ENCODE measurements at places on chromosomes 3 and 15. TPM values are rescaled to one million over a fixed set of nuclear protein-coding genes. Genes with fewer than 3 reads are reported as not detected.

GRCh38 chr15:65920121-65920520 is 50.8 kb downstream of the RAB11A start:
- peaks cover 5% of the 10 kb centered on the region for H3K4me1 ChIP-seq
- no peak overlapping the region for H3K4me3 ChIP-seq
- DNase-seq = no peak
- no peaks in the 10 kb centered on the region for H3K36me3 ChIP-seq
- no peak overlapping the region for H3K27ac ChIP-seq

GRCh38 chr3:58003093-58003492 is 5.1 kb upstream of the FLNB start:
- peaks cover 15% of the 10 kb centered on the region for H3K4me1 ChIP-seq
- H3K27me3 ChIP-seq = no peaks in the 10 kb centered on the region
- no peaks in the 10 kb centered on the region for H3K36me3 ChIP-seq
- DNase-seq = no peak
- H3K27ac ChIP-seq = no peak overlapping the region

DNA sequence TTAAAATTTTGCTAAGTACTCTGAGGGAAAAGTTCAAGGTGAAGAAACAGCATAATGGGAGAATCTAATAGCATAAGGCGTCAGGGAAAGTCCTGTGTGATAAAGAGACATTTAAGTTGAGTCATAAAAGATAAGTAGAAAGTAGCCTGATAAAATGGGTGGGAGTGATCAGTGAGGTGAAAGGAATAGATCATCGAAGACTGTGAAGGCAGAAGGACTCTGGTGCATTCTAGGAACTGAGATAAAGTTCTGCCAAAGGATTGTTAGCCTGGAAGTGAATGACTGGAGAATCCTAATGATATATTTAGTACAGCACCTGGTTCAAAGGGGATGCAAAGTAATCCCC is 149.9 kb downstream of the CFAP20DC start:
- no peak overlapping the region for H3K4me3 ChIP-seq
- no peak overlapping the region for H3K27ac ChIP-seq

DNA sequence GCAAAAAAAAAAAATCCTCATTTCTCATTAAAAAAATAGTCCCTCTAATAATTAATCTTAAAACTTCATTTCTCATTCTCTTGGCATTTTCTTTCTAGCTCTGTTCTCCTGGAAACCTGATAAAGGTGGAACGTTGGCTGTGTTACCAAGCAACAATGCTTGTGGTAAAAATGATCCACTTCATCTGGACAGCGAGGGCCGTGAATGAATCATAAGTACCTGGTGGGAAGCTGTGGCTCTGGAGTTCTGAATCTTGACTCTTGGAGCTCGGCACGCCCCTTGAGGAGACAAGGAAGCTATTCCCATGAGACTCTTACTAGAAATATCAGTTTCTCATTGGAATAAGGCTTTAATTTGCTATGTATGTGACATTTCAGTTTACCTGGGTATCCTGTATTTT is 32.5 kb downstream of the BCL2L10 start:
- peak; percentile 76 for DNase-seq
- H3K27ac ChIP-seq = no peak overlapping the region
- H3K4me1 ChIP-seq = peaks cover 11% of the 10 kb centered on the region
- H3K27me3 ChIP-seq = no peaks in the 10 kb centered on the region

- no peaks in the 10 kb centered on the region for H3K36me3 ChIP-seq
- DNase-seq = no peak
- H3K4me1 ChIP-seq = no peaks in the 10 kb centered on the region
- H3K27ac ChIP-seq = no peak overlapping the region
These were observed 145.1 kb downstream of the CDIN1 start for GRCh38 chr15:36724493-36724892.

Gene UBAP1L
- 1.9 TPM for total RNA-seq

Gene GOLGA6D
- total RNA-seq = not detected

Gene TGM4
- 0.18 TPM for total RNA-seq
